Activated T-cell treated with anti-CD3 and anti-CD28 coated beads for 4 hours (primary cell): ENCODE measurements at places on chromosomes 5 and 9.
A peak's percentile ranks its signal among the peaks of the same experiment; 100 is the strongest.

DNA sequence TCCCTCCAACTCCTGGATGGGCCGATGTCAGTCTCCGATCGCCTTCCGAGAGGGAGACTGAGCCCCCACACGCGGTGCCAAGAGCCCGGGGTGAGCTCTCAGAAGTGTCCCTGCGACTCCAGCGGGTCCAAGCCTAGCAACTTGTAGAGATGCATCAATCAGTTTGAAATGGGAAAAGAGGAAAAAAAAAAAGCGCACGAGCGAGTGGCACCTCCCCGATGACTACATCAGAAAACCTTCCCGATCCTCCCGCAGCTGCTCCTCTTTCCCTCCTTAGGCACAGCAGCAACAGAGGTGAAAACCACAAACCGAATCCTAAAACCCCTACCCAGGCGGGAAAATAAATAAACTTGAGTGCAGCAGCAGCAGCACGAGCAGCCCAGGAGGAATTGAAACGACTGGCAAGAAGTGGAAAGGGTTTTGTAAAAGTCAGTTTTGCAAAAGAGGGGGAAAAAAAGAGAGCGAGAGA lies 1.0 kb upstream of the EFNA5 start:
- no peak for DNase-seq

DNA sequence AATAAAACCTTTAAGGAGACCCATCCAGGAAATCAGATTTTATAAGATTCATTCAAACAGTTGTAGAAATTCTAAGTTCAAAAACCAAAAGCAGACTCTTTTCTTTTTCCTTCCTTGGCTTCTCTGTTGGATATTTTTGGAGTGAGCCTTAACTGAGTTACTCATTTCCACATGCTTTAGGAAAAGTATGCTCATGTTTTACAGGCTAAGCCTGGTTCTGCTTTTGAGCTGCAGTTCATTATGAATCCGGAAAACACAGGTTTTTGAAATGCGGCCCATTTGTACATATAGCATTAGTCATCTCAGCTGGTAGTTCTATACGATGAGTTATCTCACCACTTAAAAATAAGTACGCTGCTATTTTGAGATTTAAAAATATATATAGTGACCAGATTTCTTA lies 156.6 kb upstream of the DMRT1 start:
- no peak for DNase-seq

GRCh38 chr9:80158131-80158530 lies 586.4 kb downstream of the TLE4 start:
- DNase-seq, result no peak

GRCh38 chr9:121350993-121351561 lies 19.0 kb downstream of the STOM start:
- DNase-seq, result no peak

DNA sequence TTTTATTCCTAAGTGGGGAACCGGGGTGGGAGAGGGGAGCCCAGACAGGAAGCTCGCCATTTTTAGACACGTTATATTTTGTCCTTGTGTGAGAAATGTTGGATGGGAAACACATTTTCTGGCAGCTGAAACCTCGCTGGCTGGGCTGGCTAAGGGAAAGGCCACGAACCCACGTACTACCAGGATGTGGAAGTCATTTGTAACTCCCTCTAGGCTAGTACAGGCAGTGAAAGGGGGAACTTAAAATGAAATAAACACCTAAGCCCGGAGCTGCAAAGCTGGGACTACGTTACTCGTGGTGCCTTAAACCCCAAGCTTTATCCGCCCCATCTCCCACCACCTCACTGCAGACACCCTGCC lies 42.5 kb downstream of the TMEM174 start:
- no peak for DNase-seq

- no peak for DNase-seq
Observed at GRCh38 chr9:68678430-68678829, 26.6 kb upstream of the PIP5K1B start.

DNA sequence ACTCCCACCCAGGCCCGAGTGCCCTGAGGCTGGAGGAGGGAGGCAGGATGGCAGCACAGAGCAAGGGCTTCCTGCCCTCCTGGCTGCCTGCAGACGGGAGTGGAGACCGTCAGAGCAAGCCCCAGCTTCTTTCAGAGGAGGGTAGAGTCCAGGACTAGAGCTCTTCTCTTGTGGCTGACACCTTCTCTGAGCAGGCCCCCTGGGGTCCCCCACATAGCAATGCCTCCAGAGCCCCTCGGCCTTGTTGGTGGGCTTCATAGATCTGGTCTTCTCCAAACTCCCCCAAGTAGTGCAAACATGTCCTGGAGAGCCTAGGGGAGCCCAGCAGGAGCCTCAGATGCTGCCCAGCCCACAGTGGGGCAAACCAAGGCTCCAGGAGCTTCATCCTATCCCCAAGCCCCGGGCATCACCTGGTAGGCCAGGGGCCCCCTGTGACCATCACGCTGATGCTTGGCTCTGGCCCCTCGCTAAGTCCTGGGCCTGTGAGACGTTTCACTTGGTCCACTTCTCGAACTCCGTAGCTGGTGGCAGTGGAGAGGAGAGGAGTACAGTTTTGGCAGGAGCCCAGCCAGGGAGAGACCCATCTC lies 2.0 kb downstream of the MZB1 start:
- DNase-seq, result no peak

DNA sequence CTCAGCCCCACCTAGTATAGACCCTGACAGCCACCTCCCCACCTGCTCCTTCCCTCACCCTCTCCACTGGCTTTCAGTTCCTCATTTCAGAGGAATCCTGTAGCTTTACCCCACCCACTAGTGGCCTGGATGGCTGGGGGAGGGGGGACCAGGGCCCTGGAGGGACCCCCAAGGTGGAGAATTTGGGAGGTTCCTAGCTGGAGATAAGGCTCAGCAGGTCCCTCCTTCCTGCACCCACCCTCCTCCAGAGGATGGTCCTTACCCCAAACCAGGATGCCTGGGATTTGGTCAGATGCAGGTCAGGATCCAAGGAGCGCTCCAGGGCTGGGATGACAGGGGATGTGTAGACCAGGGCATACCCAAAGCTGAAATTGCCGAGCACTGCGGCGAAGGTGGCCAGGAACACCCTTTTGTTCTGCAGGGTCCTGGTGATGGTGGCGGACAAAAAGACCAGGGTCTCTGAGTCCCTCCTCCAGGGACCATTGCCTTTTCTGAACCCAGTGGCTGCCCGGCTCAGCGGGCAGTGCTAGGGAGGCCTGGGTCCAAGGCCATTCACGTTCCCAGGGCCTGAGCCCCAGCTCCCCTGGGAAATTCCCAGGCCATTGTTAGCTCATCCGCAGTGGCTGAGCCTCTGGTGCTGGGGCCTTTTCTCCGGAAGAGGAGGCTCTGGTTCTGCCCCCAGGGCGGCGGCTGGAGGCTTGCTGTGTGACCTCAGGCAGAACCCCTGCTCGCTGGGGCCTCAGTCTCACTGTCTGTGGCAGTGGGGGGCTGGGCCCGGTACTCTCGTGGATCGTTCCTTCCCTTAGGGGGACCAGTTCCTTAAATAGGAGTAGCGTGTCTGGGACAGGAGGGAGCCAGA lies 678 bp downstream of the SLC2A6 start:
- DNase-seq, result no peak

- no peak for DNase-seq
Observed at GRCh38 chr5:19496056-19496455, 491.9 kb downstream of the CDH18 start.

- DNase-seq, result no peak
Observed at GRCh38 chr9:130892477-130893304, 3.9 kb downstream of the QRFP start.

DNA sequence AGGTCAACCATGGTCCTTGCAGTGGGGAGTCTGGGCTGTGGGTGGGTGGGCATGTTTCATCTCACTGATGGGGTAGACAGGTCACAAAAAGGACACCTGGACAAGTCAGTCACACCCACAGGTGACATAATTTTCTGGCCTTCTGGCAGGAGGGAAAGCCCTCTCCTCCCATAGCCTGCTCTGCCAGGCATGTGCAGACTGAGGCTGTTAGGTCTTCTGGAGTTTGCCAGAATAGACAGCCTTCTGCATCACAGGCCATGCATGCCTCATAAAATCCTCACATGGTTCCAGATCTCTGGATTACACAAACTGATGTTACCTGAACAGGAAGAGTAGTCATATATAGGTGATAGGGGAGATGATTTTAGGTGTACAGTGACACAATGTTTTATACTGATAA lies 49.1 kb downstream of the ARHGAP26 start:
- no peak for DNase-seq

DNA sequence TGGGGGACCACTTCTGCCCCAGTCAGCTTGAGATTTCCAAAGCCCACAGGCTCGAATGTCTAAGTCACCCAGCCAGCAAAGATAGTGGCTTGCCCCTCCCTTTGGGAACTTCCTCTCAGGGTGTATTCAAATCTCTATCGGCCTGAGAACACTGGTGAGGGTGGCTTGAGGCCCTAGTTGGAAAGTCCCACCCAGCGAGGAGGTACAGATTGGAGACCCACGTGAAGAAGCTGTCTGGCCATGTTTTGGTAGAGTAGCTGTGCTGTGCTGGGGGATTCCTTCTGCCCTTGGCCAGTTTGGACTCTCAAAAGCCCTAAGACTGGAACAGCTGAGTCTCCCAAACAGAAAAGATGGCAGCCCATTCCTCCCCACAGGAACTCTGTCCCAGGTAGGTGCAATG lies 172.7 kb upstream of the RIOK2 start:
- DNase-seq, result no peak

DNA sequence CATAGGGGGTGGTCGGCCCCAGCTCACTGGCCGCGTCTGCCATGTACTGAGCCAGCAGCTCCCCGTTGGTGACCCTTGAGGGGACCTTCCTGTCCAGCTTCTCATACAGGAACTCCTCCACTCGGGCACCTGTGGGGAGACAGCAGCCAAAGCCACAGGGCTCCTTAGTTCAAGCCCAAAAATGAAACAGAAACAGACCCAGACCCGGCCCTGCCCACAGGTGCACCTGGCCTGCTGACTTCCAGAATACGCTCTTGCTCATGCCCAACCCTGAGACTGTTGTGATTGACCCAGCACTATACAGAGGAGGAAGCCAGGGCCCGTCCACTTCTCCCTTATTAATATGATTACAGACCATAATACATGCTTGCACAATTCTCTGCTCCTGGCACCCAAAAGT lies 7.0 kb downstream of the SH3GLB2 start:
- no peak for DNase-seq

- peak; percentile 16 for DNase-seq
Observed at GRCh38 chr9:21919377-21920362, 74.5 kb downstream of the CDKN2A start.

- DNase-seq, result no peak
Observed at GRCh38 chr5:148831590-148832565, 5.5 kb downstream of the ADRB2 start.

- DNase-seq, result no peak
Observed at GRCh38 chr5:148933903-148934432, 107.6 kb downstream of the ADRB2 start.

GRCh38 chr5:6202149-6202967 lies 176.0 kb downstream of the MED10 start:
- DNase-seq, result no peak

DNA sequence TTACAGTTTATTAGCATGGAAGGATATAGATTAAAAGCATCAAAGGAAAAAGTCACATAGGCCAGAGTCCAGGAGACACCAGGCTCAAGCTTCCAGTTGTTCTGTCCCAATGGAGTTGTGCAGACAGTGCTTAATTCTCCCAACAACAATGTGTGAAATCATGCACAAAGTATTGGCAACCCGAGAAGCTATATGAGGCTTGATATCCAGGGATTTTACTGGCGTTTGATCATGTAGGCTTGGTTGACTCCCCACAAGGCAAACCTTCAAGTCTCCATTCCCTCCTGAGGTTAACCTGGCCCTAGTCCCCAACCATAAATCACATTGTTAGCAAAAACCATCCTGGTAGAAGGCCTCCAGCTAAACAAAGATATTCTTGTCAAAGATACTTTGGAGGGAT lies 141.5 kb downstream of the ADAMTS19 start:
- DNase-seq, result no peak

DNA sequence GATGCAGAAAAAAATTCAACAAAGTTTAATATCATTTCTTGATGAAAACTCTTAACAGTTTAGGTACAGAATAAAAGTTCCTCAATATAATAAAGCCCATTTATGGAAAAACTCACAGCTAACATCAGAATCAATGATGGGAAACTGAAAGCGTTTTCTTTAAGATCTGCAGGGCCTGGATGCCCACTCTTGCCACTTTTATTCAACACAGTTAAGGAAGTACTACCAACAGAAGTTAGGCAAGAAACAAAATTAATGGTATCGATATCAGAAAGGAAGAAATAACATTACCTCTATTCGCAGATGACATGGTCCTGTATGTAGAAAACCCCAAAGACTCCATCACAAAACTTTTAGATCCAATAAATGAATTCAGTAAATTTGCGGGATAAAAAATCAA lies 542.4 kb upstream of the RGMB start:
- DNase-seq, result no peak

DNA sequence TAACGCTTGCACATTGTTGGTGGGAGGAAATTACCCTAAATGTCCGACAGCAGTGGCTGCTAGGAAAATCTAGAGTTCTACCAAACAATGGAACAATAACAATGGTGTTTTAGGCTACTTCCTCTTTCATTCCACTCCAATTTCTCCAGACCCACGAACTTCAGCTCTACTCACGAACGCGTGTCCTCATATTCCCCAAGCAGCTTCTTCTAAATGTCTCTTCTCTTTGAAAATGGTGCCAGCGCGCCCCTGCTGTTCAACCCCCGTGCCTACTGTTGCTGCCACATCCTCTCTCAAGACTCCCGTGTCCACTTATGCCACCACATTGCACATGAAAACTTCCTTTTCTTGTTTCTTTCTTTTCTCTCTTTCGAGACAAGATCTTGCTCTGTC lies 25.6 kb downstream of the OR2V2 start:
- DNase-seq, result no peak

DNA sequence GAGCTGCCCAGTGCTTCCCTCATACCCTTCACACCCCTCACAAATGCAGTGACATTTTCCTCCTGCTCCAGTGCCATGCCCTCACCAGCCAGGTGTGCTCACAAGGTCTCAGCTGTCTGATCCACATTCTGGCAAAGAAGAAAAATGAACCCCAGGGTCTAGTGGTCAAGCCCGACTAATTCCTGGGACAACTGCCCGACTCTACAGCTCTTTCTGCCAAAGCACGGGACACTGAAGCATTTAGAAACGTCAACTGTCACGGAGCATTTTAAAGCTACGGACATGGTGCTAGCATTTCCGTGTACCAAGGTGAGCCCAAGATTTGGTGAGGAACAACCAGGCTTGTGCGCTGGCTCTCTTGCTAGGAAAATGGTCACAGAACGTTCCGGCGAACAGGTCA lies 56.8 kb upstream of the PHYKPL start:
- DNase-seq, result no peak

- DNase-seq, result no peak
Observed at GRCh38 chr5:168327019-168327421, 35.6 kb downstream of the WWC1 start.

DNA sequence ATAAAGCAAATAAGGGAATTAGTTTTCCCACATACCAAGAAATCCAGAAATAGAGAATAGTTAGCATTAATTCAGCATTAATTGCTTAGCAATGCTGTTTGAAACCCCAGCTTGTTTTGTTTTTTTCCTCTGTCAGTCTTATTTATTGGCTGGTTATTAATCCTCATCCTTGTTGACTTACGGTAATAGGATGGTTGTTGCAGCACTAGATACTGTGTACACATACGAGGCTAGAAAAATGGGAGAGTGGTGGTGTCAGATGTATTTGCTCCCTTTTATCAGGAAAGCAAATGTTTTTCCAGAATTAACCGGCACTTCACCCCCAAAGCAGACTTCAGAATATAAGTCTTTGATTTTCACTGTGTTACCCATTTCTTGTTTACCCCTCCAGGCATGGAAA lies 60.4 kb downstream of the ERBIN start:
- no peak for DNase-seq

- no peak for DNase-seq
Observed at GRCh38 chr5:40477856-40478546, 201.7 kb upstream of the PTGER4 start.

GRCh38 chr9:110241858-110242321 lies 14.4 kb downstream of the TXN start:
- no peak for DNase-seq
